ENCODE measurements at places on chromosomes 13 and 19. TPM values are rescaled to one million over a fixed set of nuclear protein-coding genes. Genes with fewer than 3 reads are reported as not detected.
A peak's percentile ranks its signal among the peaks of the same experiment; 100 is the strongest.

The NCAN gene
- total RNA-seq, result not detected

- no peaks in the 10 kb centered on the region for H3K27me3 ChIP-seq
- peaks cover 80% of the 10 kb centered on the region for H3K36me3 ChIP-seq
- H3K4me3 ChIP-seq, result no peak overlapping the region
- DNase-seq, result no peak
These were observed 16.3 kb downstream of the ZNF91 start for GRCh38 chr19:23378948-23379347.

The CTU1 gene
- total RNA-seq, result 8.9 TPM

The APOC1 gene
- 1.2 TPM for total RNA-seq

DNA sequence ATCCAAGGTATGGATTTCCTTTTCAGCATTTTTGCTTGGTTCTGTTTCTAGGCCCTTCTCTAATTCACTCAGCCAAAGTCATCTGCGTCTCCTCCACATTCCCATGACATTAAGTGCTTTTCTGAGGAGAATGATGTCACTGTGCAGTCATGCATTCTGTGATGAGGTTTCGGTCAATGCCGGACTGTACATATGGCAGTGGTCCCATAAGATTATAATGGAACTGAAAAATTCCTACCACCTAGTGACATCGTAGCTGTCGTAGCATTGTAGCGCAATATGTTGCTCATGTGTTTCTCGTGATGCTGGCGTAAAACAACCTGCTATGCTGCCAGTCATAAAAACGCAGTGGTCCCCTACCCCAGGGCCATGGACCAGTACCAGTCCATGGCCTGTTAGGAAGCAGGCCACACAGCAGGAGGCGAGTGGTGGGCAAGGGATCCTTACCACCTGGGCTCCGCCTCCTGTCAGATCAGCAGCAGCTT, 63.4 kb upstream of the TNFRSF19 start:
- H3K27ac ChIP-seq, result no peak overlapping the region
- H3K4me1 ChIP-seq, result no peaks in the 10 kb centered on the region
- H3K4me3 ChIP-seq, result no peak overlapping the region
- H3K36me3 ChIP-seq, result no peaks in the 10 kb centered on the region
- H3K27me3 ChIP-seq, result peaks cover 15% of the 10 kb centered on the region

DNA sequence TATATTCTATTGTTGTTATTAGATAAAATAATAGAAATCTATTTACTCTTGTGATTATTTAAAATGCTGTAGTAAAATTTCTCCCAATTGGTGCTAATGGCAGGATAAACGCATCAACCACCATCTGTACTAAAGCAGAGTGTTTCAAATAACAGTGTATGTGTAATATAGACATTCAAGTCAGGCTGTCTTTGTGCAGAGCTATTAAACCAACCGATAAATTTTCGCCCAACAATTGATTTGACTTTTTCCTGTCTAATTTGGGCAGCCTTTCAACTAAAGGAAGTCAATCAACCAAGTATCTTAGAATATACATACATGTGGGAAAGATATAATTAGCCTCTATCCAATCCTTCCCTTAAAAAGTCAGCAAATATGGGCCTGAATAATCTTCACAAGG, 5.8 kb downstream of the AMER2 start:
- H3K4me3 ChIP-seq, result no peak overlapping the region
- DNase-seq, result no peak
- no peaks in the 10 kb centered on the region for H3K36me3 ChIP-seq

DNA sequence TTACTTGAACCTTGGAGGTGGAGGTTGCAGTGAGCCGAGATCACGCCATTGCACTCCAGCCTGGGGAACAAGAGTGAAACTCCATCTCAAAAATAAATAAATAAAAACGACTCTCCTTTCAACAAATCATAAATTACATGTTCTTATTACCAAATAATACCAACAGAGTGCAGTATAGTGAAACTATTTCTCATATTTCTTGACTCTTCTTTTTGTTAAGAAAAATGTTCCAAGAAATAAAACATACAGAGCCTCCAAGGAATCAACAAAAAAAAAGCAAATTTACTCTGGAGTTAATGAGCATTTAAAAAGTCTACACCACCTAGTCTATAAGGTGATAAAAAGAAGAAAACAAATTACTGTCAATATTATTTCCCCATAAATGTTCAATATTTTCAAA, 188.8 kb downstream of the KLF12 start:
- H3K4me1 ChIP-seq, result peaks cover 42% of the 10 kb centered on the region
- no peaks in the 10 kb centered on the region for H3K27me3 ChIP-seq
- no peak overlapping the region for H3K4me3 ChIP-seq
- H3K36me3 ChIP-seq, result peaks cover 30% of the 10 kb centered on the region
- no peak overlapping the region for H3K27ac ChIP-seq

DNA sequence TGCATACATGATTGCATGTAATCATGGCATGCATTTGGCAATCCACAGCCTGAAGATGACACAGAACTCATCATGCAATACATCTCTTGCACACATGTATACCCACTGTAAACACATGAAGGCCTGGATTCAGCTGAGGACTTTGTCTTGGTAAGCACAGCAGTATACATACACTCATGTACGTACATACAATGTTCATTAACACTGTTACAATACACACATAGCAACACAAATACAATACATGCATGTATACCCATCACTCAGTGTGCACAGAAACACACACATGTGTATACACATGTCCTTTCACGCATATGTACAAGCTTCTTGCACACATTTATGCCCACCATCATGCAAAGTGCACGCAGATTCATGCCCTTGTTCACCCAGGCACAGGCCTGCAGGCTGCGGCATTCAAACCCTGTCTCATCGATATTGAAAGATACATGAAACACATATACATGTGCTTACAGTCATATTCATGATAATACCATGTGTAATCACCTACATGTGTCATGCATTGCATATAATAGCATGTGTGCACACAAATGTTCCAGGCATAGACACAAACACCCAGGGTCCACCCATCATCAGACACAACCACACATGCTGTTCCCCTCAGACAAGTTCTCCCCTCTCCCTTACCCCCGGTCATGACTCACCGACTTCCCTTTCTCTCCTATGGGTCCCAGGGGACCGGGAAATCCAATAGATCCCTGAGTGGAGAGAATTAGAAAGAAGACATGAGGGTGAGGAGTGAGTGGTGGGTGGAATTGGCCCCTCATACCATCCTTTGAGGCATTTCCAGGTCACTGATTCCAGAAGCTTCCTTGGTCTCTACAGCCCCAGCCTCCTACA, 28.7 kb downstream of the COL5A3 start:
- no peak overlapping the region for H3K4me3 ChIP-seq
- peaks cover 4% of the 10 kb centered on the region for H3K27me3 ChIP-seq
- H3K27ac ChIP-seq, result no peak overlapping the region
- no peaks in the 10 kb centered on the region for H3K4me1 ChIP-seq
- no peak for DNase-seq
- H3K36me3 ChIP-seq, result no peaks in the 10 kb centered on the region

DNA sequence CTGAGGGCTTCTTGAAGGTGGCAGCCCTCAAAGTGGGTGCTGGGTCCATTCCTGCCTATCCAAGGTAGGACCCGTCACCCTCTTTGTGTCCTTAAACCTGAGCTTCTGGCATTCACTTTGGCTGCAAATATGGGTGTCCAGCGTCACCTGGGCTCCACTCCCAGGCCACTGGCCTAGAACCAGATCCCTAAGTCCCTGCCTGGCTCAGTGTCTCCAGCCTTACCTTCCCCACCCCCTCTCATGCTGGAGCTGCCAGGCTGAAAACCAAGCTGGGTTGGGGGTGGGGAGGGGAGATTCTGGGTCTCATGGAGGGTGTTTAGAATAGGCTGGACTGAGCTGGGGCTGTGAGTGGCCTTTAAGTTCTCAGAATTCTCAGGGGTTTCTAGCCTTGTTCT, 12.4 kb downstream of the PDE4A start:
- peaks cover 2% of the 10 kb centered on the region for H3K36me3 ChIP-seq
- H3K4me3 ChIP-seq, result peak overlapping the region; percentile 44
- peaks cover 55% of the 10 kb centered on the region for H3K4me1 ChIP-seq
- no peak for DNase-seq
- H3K27me3 ChIP-seq, result peaks cover 6% of the 10 kb centered on the region

DNA sequence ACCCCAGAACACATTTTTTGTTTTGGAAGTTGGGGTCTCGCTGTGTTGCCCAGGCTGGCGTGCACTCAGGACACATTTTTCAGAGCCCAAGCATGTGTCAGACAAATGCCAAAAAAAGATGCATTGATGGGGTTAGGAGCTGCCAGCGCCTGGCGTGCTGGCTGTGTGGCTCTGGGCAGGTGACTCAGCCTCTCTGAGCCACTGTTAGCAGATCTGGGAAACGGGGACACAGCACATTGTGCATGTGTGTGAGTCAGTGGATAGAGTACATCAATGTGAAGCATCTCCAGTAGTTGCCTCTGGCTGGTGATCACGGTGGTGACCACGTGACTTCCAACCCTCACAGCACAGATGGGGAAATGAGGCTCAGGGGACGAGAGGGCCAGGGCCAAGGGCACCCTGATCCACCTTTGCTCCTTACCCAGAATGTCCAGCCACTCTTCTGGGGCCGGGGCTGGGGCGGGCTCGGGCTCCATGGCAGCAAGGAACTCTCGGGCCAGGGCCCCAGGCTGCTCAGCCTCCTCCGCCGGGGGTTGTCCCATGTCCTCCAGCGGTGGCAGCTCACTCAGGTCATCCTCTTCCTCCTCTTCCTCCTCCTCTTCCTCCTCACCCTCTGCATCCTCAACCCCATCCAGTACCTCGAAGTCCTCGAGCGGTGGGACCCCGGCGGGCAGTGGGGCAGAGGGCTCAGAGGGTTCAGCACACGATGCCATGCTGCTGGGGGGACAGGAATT, 1.9 kb downstream of the FKBP8 start:
- no peak for DNase-seq
- H3K4me3 ChIP-seq, result no peak overlapping the region
- H3K36me3 ChIP-seq, result peaks cover 28% of the 10 kb centered on the region
- H3K4me1 ChIP-seq, result peaks cover 23% of the 10 kb centered on the region
- no peak overlapping the region for H3K27ac ChIP-seq

GRCh38 chr13:95571941-95572340, 19.4 kb downstream of the CLDN10 start:
- no peak for DNase-seq
- H3K36me3 ChIP-seq, result no peaks in the 10 kb centered on the region
- no peak overlapping the region for H3K27ac ChIP-seq
- H3K4me1 ChIP-seq, result no peaks in the 10 kb centered on the region

The OR10H1 gene
- total RNA-seq, result 0.05 TPM

GRCh38 chr13:96762876-96763275, 231.4 kb downstream of the OXGR1 start:
- H3K27me3 ChIP-seq, result no peaks in the 10 kb centered on the region
- no peak overlapping the region for H3K4me3 ChIP-seq
- DNase-seq, result no peak
- H3K27ac ChIP-seq, result no peak overlapping the region
- no peaks in the 10 kb centered on the region for H3K4me1 ChIP-seq
- H3K36me3 ChIP-seq, result no peaks in the 10 kb centered on the region

DNA sequence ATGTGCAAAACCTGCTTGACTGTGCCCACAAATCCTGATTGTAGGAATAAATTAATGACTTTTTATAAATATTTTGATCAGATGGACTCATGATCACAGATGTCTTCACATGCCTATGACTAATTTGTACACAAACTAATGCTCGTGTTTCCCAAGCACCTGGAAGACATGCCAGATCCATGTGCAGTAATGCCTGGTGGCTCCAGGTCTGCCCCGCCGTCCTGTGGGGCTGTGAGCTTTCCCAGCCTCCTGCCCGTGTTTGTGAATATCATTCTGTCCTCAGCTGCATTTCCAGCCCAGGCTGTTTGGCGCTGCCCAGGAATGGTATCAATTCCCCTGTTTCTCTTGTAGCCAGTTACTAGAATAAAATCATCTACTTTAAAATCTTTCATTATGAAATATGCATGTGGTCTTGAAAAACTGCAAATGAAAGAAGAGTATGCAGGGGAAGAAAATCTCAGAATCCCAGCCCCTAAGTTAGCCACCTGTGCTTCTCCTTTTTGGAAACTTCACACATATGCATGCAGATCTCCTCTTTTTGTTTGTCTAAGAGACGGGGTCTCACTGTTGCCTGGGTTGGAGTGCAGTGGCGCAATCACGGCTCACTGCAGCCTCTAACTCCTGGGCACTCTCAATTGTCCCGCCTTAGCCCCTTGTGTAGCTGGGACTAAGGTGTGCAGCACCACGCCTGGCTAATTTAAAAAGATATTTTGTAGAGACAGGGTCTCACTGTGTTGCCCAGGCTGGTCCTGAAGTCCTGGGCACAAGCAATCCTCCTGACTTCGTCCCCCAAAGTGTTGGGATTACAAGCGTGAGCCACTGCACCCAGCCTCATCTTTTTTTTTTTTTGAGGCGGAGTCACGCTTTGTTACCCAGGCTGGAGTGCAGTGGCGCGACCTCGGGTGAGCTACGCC, 6.2 kb downstream of the RPL28 start:
- H3K27me3 ChIP-seq, result no peaks in the 10 kb centered on the region
- H3K4me1 ChIP-seq, result peaks cover 36% of the 10 kb centered on the region
- peaks cover 59% of the 10 kb centered on the region for H3K36me3 ChIP-seq

The FXYD7 gene
- total RNA-seq, result 3.0 TPM

DNA sequence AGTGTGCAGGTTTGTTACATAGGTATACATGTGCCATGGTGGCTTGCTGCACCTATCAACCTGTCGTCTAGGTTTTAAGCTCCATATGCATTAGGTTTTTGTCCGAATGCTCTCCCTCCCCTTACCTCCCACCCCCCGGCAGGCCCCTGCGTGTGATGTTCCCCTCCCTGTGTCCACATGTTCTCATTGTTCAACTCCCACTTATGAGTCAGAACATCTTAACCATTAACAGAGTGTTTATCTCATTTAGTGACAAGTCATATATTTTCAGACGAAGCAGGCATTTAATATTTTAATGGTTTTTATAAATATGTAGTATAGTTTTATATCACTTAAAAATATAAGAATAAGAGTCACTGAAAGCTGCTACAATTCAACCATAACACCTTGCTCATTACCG, 780.5 kb upstream of the ARGLU1 start:
- H3K4me1 ChIP-seq, result no peaks in the 10 kb centered on the region
- no peaks in the 10 kb centered on the region for H3K27me3 ChIP-seq
- no peak overlapping the region for H3K4me3 ChIP-seq
- DNase-seq, result no peak
- H3K36me3 ChIP-seq, result no peaks in the 10 kb centered on the region

GRCh38 chr19:36528921-36529518, 949 bp upstream of the ZNF260 start:
- peak overlapping the region; percentile 99 for H3K27ac ChIP-seq
- no peaks in the 10 kb centered on the region for H3K27me3 ChIP-seq
- peak overlapping the region; percentile 99 for H3K4me3 ChIP-seq
- peaks cover 43% of the 10 kb centered on the region for H3K36me3 ChIP-seq
- no peak for DNase-seq
